ENCODE measurements at places on chromosomes 1 and 21.

GRCh38 chr21:32562426-32562825 is 22.9 kb downstream of the TCP10L start:
- DNase-seq: no peak

DNA sequence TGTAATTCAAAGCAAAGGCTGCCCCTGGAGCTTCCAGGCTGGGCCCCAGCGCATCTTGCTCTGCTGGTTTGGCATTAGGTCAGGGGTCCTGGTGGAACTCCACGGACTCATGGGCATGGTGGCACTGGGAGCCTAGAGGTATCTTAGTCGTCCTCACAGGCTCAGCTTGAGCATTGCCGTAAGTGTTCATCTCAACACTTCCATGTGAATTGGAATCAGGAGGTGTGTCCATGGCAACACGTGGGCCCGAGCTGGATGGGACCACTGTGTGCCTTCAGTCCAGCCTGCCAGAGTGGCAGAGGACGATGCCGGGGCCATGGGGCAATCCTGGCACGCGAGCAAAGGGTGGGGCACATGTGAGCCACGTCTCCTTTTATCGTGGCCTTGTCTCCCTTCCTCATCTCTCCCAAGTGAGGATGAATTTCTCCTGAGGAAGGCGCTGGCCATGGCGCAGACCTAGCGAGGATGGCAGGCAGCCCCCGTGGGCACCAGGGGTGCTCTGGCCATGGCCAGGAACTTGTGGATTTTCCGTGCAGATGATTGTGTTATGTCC is 47.0 kb downstream of the AGPAT3 start:
- DNase-seq: no peak

GRCh38 chr1:113787663-113788062 is 24.6 kb downstream of the RSBN1 start:
- no peak for DNase-seq

GRCh38 chr1:6167391-6168303 is 12.5 kb downstream of the CHD5 start:
- no peak for DNase-seq

DNA sequence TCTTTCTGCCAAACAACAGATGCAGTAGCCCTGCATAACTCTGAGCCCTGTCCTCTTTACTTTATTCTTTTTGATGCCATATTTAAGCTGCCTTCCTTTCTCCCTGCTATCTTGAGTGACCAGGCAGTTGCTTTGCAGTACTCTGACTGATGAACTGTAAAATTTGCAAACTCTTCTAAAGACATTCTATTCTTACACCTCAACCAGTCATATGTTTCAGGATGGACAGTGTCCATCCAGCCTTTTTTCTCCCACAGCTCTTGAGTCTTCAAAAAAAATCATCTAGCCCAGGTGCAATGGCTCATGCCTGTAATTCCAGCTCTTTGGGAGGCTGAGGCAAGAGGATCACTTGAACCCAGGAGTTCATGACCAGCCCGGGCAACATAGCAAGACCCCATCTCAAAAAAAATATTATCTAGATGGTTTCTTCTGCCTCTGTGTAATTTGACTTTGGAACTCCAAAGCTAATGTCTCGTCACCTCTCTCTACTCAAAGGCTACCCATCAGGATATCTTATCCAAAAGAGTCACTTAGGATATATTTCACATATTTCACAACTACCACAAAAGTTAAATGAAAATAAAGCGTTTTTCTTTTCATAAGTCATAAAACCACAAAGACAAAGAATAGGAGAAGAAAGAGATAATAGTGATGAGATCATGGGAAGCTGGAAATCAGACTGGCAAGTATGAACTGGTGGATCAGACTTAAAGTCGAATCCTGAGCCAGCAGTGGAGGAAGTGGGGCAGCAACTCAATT is 54.6 kb upstream of the IPO9 start:
- no peak for DNase-seq

GRCh38 chr1:230772457-230773395 is 25.5 kb downstream of the CAPN9 start:
- no peak for DNase-seq

Data from AG04450 (cell line).